ENCODE measurements at places on chromosomes 11 and 22.

GRCh38 chr11:79080551-79080950, 360.3 kb downstream of the TENM4 start:
- no peak for DNase-seq

GRCh38 chr11:48011798-48012391, 31.5 kb downstream of the PTPRJ start:
- no peak for DNase-seq

DNA sequence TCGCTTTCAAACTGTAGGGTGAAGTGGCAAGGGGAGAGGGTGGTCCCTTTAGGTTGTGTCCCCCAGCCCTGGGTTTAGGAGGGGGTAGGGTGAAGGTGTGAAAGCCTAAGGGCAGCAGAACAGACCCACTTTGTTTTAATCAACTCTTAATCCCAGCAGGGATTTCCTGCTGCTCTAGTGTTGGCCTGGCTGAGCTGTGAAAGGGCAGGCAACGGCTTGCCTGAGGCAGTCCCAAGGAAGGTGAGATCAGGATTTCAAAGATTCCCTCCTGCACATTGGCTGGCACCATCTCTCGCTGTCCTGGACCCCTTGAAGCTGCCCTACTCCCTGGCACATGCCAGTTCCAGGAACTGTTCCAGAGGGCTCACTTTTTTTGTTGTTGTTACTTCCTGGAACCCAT, 221.3 kb downstream of the INSC start:
- DNase-seq, result no peak

DNA sequence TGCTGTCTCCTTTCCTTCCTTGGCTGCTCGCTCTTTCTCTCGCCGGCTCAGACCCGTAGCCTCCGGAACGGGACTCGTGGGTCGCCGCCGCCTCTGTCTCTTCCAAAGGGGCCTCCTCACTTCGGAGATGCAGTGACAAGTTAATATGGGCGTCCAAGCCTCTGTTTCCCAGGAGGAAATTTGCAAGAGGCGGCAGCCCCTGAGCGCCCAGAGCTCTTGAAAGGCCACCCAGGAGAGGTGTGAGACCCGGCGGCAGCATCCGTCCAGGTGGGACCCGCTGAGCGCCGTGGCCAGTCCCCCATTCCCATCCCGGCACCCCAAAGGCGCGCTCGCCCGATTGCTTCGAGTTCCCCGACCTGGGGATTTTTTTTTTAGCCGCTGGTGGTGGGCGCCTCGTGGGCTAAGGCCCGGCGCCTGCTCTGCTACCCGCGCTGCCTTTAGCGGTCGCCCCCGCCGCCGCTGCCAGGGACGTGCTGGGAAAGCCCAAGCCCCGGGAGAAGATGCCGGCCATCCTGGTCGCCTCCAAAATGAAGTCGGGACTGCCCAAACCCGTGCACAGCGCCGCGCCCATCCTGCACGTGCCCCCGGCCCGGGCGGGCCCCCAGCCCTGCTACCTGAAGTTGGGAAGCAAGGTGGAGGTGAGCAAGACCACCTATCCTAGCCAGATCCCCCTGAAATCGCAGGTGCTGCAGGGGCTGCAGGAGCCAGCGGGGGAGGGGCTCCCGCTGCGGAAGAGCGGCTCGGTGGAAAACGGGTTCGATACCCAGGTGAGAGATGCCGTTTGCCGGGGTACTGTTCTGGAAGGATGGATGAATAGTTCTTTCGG, 772 bp downstream of the NAV2 start:
- DNase-seq, result no peak

DNA sequence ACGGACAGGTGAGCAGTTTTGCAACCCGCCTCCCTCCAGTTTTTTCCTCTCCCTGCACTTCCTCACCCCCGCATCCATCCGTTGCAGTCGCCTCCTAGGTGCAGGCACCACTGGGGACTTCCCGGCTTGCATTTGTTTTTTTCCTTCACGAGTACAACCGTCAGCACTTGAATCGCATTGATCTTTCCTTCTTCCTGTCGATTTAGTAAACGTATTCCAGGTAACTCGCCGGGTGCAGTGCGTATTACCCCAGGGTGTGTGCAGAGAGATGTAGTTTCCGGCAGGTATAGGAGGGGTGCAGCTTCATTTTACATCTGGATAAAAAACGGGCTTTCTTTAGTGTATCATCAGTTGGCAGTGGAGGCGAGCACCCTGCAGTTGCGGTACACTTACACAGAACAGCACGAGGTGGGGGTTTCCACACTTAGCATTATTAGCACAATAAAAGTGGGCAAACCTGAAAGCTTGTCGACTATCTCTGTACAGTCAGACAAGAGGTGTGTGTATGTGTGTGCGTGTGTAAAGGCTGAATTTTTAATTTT, at the start of gene SORL1-AS1:
TSS of gene SORL1-AS1 (minus strand) at position 359 of the 542 bp plus-strand sequence.
- no peak for DNase-seq

DNA sequence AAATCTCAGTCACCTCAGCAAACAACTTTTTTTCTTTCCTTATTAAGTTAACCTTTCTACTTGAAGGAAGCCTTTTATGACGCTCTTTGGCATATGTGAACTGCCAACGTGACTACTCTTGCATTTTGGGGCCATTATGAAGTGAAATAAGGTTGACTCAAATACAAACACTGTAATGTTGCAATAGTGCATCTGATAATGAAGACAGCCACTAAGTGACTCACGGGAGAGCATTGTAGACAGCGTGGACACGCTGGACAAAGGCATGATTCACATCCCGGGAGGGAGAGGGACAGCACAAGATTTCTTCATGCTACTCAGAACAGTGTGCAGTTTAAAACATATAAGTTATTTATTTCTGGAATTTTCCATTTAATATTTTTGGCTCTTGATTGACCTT, 560.8 kb downstream of the ETS1 start:
- no peak for DNase-seq

- DNase-seq, result no peak
These were observed 27.2 kb downstream of the NAV2 start for GRCh38 chr11:19739872-19740271.

- DNase-seq, result no peak
These were observed 7.3 kb upstream of the KCNJ1 start for GRCh38 chr11:128874427-128874826.

DNA sequence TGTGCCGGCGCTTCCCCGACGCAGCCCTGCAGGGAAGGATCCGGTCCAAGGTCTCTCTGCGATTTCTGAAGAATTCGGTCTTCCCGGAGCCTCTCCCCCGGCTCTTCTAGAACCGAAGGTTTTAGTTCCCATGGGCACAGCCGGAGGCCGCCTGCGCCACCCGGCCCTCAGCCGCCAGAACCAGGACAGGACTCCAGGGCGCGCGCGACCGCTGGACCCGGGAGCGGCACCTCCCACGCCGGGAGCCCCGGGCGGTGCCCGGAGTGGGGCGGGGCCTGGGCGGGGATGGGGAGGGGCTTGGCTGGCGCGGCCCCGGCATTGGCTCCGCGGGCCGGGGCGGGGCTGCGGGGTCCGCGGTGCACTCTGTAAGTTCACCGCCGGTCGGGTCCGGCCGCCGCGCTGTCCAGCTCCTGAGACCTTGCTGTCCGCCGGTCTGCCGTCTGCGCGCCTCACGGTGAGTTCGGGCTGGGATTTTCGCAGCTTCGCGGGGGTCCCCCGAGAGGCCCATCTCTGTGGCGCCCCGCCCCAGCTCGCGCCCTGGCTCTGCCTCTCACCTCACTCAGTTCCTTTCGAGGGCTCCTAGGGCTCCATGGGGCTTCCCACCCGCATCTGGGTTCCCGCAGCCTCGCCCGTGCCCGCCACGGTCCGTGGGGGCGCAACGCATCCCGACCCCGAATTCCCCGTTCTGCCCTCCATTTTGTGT, at the start of gene CDC42EP2:
TSS of gene CDC42EP2 (plus strand) at position 366 of the 703 bp plus-strand sequence. CDS start 6,033 bp downstream, outside the sequence.
- no peak for DNase-seq

GRCh38 chr11:11537372-11537771, 84.4 kb downstream of the GALNT18 start:
- DNase-seq, result no peak

GRCh38 chr22:31611061-31611760, 50.8 kb downstream of the PISD start:
- no peak for DNase-seq

GRCh38 chr11:67364783-67365722, 8.3 kb downstream of the CLCF1 start:
- DNase-seq, result no peak

DNA sequence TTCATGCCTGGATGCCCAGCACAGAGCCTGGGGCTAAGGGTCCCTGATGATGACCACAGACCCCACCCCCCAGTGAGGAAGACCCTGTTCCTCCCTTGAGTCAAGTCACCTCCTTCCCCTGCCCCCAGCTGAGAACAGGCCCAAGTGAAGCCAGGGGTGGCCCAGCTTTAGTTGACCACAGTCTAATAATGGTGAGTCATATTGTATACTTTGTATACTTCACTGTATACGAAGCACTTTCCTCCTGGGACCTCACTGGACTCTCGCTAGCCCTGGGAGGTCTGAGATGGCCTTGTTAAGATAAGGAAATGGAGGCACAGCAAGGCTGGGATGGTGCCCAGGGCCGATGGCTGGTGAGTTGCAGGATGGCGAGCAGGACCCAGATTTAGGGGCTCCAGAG, 3.7 kb upstream of the FLRT1 start:
- no peak for DNase-seq

DNA sequence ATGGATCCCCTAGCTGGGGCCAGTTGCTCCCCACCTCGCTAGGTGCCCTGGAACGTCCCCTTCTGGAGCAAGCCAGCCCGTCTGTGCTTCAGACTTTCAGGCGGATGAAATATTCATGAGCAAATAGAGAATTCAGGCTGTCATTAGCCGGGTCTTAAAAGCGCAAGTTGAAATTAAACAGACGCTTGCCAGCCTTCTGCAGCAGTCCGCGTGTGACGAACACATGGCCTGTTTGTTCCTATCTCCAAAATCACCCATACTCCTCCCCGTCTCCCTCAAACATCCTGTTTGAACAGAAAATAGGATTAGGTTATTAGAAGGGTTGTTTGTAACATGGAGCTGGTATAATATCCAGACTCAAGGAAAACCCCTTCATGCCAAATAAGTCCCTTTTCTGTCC, 38.7 kb downstream of the MYO18B start:
- no peak for DNase-seq

- DNase-seq, result no peak
These were observed 30.7 kb downstream of the SPON1 start for GRCh38 chr11:13993096-13993765.

- DNase-seq, result no peak
These were observed 14.3 kb downstream of the OR2AG2 start for GRCh38 chr11:6757373-6757967.

DNA sequence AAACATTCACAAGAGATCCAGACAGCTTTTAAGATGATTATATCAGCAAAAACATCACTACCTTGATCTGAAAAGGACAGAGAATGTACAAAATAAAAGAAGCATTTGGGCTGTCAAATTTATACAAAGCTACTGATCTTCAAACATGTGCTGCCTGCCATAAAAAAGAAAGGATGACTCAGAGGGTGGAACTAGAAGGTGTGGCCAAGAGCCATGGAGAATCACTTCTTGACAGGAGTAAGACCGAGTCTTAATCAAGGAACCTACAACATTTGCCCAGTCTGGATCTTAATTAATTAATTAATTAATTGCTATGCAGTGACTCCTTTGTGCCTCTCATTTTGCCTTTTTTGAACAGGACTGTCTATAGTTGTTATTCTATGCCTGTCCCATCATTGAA, 33.2 kb downstream of the C11orf96 start:
- no peak for DNase-seq

GRCh38 chr22:28477556-28477955, 202.1 kb downstream of the TTC28 start:
- no peak for DNase-seq

GRCh38 chr11:86124251-86125233, 55.7 kb upstream of the PICALM start:
- DNase-seq, result no peak

GRCh38 chr22:32353292-32353691, 4.4 kb upstream of the RFPL3 start:
- no peak for DNase-seq

DNA sequence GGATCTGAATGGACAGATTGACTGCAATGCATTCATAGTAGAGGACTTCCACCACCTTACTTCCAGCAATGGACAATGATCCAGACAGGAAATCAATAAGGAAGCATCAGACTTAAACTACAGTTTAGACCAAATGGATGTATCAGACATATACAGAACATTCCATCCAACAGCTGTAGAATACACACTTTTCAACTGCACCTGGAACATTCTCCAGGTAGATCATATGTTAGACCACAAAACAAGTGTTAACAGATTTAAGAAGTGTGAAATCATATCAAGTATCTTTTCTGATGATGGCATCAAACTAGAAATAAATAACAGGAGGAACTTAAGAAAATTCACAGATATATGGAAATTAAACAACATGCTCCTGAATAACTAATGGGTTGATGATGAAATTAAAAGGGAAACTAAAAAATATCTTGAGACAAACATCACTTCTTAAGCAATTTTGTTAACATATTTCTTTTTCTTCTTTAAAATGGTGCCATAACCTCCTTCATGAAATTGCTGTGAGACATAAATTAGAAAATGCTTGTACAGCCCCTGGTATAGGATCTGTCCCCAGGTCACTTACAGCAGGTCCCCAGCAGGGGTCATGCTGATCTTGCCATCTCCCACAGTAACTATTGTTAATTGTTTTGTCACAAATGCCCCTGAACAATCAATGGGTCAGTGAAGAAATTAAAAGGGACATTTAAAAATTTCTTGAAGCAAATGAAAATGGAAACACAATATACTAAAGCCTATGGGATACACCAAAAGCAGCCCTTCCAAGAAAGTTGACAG, 100.0 kb upstream of the OR4B1 start:
- DNase-seq, result no peak

DNA sequence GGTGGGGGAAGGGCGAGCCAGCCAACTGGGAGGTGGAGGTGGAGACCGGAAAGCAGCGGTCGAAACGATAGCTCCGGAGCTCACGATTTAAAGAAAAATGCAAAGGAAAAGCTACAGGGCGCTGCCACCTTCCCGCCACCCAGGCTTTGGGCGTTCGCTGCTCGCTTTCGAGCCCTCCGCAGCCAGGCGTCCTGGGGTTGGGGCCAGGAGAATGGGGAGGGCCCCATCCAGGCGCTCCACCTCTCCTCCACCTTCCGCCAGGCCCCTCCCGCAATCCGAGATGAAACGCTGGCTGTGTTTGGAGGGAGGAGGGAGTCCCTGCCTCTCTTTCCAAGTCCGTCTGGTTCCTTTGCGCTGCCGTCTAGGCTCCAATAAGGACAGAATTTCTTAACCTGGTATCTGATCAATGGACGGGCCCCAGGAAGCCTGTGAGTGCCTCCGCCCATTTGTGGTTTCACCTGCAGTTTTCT, 483 bp upstream of the ABTB2 start:
- no peak for DNase-seq

All from left renal pelvis (tissue), 4 donors.